HT1080 (cell line): ENCODE measurements at places on chromosomes 6 and 20.

DNA sequence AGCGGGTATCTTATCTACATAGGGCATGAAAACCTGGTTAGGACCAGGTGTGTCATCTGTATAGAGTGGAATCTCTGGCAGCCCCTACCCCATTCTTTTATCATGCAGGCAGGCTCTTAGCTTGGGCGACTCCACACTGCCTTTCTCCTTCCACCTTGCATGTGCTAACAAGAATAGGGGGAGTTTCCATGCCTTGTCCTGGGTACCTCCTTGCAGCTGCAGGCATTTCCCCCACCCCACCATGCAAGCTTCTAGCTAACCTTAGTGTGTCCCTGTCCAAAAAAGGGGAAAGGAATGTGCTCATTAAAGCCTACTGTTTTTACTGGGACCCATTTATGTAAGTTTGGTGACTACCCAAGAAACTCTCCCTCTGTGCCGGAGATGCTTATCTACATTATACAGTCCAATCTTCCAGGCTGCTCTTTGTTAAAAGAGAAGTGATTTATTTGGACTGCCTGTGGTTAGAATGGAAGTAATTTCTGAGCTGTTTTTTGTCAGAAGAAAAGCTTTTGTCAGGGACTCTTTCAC, 10.5 kb upstream of the CEP43 start:
- DNase-seq = no peak

GRCh38 chr6:46918806-46919205, 2.9 kb downstream of the ADGRF5 start:
- DNase-seq = no peak

- no peak for DNase-seq
Measured at GRCh38 chr6:27130668-27131428, 116.7 kb upstream of the PRSS16 start.

DNA sequence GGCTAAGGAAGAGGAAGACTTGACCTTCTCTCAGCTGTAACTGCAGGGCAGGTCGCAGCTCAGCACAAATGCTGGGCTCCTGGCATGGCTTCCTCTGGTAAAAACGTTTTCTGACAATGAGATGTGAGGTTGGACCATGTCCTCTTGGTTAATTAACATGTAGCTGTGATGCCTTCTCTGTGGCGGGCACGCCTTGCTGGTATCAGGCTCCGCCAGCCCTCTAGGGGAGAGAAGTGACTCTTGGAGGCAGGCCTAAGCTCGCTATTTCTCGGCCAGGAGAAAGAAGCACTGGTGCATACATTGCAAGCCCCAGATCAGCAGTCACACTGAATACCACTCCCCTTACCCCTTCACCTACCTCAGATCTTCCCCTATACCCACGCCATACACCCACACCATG, 65.0 kb downstream of the QRSL1 start:
- no peak for DNase-seq
